Stimulated activated CD8-positive, alpha-beta memory T cell treated with anti-CD3 and anti-CD28 coated beads, Interleukin-4, amount 100 ng/mL, for 1 hour (primary cell): ENCODE measurements at places on chromosomes 4 and X.

- DNase-seq, result peak; percentile 25
Observed at GRCh38 chr4:113355550-113356371, 306.3 kb downstream of the ANK2 start.

DNA sequence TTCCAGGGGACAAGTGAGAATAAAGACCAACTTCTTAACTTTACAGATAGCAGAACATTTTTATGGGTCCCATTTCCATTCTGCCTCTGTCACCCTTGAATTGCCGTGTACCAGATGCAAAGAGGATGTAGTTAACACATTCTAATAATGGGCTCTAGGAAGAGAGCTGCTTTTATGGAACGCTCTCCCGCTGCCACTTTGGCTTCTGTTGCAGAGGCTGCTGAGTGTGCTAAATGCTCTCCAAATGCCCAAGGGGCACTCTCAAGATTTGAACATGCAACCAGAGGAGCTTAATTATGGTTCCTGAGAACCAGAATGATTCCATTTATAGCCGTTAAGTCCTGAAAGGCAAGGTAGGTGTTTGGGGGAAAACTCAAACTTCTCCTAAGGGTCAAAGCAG lies 28.1 kb upstream of the GPC3 start:
- DNase-seq, result no peak

GRCh38 chr4:4333265-4333706 lies 43.2 kb downstream of the ZBTB49 start:
- no peak for DNase-seq

DNA sequence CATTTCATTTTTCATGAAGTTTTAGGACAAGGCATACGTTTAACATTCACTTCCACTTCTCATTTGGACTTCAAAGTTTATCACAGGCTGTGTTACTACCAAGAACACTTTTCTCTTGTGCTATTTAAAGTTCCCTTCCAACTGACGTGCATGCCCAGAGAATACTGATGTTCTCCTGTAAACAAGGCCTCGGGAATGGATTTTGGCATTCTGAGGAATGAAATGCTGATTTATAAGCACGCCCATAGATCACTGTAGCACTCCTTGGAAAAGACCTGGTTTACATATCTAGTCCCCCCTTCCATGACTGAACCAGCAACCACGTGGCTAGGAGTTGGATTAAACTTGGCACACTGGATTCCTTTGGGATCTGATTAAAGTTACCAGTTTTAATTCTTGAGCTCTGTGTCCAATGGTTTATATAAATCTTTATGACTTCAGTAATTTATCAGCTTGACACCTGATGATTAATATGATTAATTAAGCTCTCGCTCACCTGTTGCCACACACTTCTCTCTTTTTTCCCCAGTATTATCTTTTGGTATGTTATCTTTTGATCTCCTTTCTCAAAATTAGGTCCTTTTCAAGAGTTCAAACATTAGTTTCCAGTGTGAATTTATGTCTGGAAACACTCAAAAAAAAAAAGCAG lies 122.4 kb upstream of the HAND2 start:
- DNase-seq, result no peak

- DNase-seq, result no peak
Observed at GRCh38 chr4:28093071-28093470, 1232.4 kb downstream of the STIM2 start.

GRCh38 chrX:67353651-67354370 lies 190.0 kb upstream of the AR start:
- DNase-seq, result no peak

GRCh38 chrX:74104356-74105015 lies 199.5 kb upstream of the ZCCHC13 start:
- no peak for DNase-seq

GRCh38 chr4:156475322-156475721 lies 496.3 kb downstream of the PDGFC start:
- DNase-seq, result no peak

DNA sequence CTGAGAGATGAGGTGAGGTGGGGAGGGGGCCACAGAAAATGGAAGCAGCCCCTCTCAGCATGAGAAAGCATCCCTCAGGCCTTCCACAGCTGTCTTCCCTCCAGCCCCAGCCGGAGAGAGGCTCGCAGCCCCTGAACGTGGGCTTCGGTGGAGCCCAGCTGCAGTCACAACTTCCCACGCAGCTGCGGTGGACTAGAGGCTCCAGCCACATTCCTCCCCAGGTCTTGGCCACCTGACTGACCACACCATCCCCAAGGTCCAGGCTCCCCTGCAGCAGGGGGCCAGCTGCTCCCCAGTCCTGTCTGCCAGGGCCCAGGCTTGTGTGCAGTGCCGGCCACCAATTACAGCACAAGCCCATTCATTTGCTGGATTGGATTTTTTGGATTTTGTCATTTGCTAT lies 212.3 kb upstream of the BCOR start:
- no peak for DNase-seq

- no peak for DNase-seq
Observed at GRCh38 chr4:54543088-54543795, 114.5 kb upstream of the KIT start.

DNA sequence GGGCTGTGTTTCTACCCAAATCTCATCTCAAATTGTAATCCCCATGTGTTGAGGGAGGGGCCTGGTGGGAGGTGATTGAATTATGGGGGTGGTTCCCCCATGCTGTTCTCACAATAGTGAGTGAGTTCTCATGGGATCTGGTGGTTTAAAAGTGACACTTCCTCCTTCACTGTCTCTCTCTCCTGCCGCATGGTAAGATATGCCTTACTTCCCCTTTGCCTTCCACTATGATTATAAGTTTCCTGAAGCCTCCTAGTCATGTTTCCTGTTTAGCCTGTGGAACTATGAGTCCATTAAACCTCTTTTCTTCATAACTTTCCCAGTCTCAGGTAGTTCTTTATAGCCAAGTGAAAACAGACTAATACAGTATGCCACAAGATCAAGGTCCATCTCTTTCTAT lies 70.0 kb upstream of the MSX1 start:
- DNase-seq, result no peak

- no peak for DNase-seq
Observed at GRCh38 chr4:142882159-142882558, 36.1 kb upstream of the INPP4B start.

DNA sequence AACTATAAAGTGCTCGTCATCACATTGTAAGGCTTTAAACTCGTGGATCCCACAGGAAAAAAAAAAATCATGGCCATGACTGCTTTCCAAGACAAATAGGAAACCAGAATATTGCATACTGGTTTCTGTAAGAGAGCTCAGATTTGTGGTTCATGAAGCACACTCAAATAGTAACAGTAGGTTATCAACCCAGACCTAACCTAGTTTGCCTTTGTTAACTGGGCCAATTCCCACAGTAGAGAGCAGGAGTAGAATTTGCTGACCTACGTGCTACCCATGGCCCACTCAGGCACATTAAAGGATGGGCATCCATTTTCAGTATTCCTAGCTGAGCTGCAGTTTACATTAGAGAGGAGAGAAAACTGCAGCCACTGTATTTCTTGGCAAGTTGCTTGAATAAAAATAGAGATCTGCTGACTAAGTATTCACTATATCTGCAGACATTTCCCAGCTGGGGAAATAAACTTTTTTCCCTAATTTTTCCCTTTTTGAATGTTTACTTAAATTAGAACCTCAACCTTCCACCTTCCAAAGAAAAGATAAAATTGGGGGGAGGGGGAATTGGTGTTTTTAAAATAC lies 218.5 kb downstream of the SPANXN3 start:
- DNase-seq, result no peak

DNA sequence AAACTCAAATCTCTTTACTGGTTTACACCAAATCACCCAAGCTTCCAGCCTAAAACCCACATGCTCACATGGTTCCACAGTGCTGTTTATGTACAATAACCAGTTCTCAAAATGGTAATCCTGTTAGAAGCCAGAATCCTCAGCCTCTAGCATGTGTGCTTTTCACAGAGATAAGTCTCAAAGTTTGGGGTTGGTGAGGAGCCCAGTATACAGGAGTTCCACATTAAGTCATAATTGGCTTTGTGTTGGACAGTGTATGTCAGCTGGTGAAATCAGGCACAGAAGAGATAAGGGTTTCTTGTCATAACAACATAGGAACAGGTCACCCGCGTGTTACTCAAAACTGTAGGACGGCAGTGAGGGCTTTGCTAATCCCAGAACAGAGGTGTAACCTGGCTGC lies at the start of gene TRIML1:
TRIML1 (plus strand) TSS at position 301 of the 400 bp plus-strand sequence. CDS start 118 bp downstream, outside the sequence.
- DNase-seq, result no peak

DNA sequence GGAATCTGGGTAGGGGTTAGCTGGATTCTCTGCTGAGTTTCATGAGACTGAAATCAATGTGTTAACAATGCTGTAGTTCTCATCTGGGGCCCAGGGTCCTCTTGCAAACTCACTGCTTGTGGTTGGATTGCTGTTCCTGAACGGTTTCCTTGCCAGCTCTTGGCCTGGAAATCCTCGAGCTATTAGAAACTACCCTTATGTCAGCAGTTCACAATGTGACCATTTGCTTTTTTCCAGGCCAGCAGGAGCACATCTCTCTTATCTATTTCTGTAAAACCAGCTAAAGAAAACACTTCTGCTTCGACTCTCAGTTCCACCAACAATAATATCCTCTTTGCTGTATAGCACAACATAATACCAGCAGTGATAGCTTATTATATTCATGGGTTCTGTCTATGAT lies 140.1 kb upstream of the TRAM1L1 start:
- DNase-seq, result no peak

DNA sequence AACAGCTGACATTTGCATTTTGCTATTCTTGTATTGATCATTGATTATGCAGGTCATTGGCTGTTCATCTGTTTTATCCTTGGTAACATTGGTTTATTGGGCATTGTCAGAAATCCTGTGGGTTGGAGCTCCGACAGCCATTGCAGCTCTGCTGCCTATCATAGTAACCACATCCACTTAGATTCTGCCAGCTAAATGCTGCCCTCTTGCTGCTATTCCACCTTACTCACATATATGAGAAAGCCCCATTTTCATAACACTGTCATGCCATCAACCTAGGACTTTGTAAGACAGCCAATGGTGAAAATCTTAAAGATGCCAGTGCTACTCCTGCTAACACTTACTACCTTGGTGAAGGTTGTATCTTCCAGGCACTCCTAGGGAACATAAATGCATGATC lies 187.3 kb upstream of the CXCL13 start:
- no peak for DNase-seq

GRCh38 chrX:10089378-10089795 lies 67.4 kb upstream of the CLCN4 start:
- DNase-seq, result no peak
